AG08396 (cell line): ENCODE measurements at places on chromosomes 6 and 20.

- DNase-seq, result peak; percentile 86
Observed at GRCh38 chr20:50980071-50980681, 21.6 kb downstream of the MOCS3 start.

DNA sequence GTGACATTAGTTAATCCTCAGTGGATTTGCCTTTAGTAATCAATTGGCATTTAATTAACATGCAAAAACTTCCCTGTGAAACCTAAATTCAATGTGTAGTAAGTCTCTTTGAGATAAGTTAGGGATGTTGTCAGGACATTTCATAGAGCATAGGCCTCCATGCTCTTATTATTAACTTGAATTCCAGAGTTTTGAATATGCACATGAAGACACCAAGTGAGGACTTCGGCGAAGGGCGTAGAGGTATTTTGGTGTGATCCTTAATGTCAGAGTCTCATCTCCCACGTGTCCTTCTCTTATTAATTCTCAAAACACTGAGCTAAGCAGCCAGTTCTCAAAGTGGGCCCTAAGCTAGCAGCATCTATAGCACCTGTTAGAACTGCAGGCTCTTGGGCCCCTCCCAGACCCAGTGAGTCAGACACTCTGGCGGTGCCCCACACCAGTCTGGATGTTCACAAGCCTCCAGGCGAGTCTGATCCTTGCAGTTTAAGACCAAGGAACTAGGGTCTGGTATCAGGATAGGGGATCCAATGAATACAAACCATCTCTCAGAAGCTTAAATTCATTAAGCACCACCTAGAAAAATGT, 292.1 kb downstream of the QKI start:
- no peak for DNase-seq

GRCh38 chr20:36835453-36836198, 40.3 kb upstream of the TLDC2 start:
- DNase-seq, result peak; percentile 98

GRCh38 chr6:45469663-45470062, 91.9 kb upstream of the SUPT3H start:
- no peak for DNase-seq

DNA sequence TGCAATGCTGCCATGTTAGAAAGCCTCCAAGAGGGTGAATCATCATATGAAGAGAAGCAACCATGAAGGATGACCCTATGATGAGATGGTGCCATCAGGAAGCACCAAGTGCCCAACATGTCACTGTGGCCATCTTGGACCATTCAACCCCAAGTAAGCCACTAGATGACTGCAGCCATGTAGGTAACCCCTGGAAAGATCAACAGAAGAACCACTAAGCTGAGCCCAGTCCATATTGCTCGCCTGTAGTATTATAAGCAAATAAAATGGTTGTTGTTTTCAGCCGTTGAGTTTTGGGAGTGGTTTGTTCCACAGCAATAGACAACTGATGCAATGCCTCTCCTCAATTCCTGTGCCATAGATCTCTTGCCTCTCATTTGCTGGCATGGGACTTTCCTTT, 140.9 kb downstream of the SCML4 start:
- DNase-seq, result no peak

DNA sequence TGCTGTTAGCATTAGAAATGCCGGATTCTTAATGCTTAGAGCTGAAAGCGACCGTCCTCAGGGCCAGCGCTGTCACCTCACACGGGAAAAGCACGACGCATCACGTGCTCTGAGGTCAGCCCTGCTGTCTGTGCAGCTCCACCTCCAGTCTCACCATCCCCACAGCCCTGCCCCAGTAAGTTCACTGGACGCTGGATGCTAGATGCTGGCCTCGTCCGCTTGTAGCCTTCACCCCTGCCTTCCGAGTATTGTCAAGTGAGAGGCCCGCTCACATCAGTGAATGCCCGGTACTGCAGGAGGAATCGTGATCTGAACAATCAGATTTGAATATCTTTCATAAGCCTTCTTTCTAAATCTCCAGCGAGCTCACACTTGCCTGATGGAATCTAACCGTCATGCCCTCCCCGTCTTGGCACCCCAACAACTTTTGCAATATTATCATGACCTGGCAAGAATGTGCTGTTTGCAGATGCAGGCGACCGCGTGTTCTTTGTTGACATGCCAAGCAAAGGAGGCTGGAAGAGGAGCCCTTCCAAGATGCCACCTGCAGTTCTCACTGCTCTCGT, 64.9 kb downstream of the DLL1 start:
- DNase-seq, result no peak

DNA sequence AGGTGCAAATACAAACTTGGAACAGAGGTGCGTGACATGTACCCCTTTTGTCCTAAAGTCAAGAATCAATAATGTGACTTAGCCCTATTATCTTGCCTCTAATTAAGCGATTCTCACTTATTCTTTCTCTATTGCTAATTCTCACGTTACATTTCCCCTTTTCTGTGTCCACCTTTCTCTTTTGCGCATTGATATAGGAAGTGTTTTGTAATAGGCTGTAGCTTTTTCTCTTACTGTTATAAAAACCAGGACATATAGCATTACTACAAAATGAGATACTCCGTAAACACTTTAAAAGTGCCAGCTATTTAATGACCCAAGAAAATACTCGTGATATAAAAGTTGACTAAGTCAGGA, 669 bp upstream of the TMEM30A start:
- DNase-seq, result no peak

GRCh38 chr6:170042596-170043118, 248.2 kb downstream of the DLL1 start:
- no peak for DNase-seq

DNA sequence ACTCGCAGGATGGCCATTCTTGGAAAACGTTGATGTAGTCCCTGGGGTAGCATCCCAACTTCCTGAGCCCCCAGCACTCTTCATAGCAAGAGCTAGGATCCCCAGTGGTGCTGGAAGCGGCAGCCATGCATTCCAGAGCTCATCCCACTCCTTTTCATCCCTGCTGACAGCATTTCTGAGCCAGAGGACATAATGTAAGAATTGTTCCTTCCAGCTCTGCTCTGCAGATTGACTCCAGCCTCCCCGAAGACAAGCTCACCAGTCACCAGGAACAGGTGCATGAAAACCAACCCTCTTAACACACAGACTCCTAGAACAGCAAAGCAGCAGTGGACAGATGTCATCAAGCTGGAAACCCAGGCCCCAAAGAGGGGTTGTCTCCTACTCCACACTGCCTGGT, 3.8 kb downstream of the SLC13A3 start:
- DNase-seq, result no peak

DNA sequence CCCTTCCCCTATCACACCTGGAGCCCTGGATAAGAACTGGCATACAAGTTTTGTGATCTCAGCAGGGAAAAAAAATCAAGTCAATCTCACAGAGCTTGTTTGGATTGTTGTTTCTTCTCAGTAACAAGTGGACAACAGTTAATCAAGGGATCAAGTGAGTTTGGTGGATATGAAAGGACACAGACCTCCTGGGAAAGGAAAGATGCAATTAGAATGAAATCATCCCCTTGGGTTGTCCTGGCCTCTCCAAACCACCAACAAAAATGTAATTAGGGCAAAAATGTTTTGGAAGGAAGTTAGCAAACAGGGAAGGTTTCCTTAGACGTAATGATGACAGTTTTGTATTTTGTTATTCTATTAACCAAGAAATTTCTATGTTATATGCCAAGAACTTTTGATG, 99.1 kb upstream of the PRDM1 start:
- no peak for DNase-seq

DNA sequence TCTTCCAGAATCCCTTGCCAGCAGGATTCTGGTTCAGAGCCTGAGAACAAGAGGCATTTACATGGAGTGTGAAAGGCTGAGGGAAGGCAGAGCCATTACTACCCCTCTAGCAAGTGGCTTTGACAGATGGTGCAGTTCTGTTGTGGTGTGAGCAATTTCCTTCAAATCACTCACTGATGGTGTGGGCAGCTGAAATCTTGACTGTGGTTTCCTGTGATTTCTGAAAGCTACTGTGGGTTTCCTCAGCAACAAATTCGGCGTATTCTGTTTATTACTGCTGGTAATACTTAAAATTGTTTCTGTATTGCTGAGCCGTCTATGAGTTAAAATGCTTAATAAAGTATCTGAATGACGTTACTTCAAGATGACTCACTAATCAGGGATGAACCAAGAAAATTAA, 181.5 kb upstream of the TCF21 start:
- DNase-seq, result peak; percentile 36

DNA sequence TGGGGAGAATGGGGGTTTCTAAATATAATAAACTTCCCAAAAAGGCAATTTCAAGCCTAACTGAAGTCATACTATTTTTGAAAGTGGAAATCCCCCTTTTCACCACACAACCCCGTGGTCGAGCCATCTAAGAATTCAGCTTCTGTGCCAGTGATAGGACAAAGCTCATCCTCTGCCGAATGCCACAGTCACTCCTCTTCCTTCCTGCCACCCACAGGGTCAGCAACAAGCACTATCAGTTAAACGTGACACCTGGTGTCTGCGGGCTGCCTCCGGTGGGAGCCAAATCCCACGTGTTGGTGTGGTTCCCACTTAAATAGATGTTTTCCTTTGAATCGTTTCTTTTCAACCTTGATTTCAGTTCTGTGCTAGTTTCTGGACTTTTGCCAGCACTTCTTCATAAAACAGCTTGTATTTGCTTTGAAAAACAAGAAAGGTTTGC, 60.7 kb downstream of the TNFAIP3 start:
- no peak for DNase-seq

DNA sequence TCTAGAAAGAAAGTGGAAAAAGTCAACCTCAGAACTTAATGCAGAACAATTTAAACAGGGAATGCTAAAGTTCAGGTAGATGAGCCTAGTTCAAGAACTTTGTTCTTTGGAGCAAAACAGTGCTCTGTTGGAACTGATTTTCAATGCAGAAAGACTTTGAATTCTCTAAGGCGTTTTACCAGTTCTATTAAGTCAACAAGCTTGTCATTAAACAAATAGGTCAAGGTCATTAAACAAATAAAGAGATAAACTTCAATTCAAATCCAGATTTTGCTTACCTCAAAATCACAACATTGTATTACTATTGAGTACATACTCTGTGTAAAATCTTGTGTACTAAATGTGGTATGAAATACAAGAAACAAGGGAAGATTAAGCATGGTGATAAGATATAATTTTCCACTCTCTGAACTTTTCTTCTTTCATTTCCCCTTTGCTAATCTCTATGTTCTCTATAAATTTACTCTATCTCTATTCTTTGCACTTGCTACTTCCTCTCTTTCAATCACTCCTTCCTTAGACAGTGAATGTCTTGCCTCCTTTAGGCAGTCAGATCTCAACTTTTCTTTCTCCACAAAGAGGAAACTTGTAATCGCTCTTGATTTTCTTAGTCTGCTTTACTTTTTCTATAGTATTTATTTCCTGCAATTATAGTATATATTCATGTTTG, 160.8 kb upstream of the KHDRBS2 start:
- no peak for DNase-seq

- DNase-seq, result peak; percentile 37
Observed at GRCh38 chr20:4216142-4216735, 200.9 kb upstream of the RNF24 start.

DNA sequence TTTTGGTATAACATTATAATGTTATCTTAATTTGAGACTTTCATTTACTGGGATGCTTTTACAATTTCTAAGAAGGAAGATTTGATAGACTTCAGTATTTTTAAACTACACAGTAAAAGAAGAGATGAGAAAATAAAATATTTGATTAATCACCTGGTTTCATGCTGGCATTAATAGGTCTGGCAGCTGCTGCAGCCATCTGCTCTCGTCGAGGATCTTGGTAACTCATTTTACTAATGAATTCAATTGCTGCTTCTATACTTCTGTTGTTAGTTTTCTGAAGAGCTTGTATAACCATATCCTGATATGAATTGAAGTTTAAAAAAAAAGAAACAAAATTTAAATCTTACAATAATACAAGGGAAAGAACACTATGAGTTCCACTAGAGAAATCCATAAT, 23.0 kb downstream of the LATS1 start:
- no peak for DNase-seq

DNA sequence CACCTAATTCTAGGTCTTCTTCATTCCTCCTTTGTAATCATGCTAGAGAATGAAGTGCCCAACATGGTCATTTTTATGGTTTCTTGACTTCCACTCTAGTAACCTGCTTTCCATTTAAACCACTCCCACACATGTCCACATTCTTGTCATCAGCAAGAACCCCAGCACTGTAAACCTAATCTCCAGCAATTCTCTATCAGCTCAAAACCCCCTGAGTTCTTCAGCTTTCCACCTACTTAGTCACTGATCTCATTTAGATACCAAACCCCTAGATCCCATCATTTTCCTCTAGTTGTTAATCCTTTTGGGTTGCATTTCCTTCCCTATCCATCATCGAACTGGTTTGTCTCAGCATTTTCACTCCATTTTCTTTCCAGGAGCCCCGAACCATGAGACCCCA, 49.7 kb downstream of the GOPC start:
- DNase-seq, result no peak

GRCh38 chr6:20805021-20805420, 270.8 kb downstream of the CDKAL1 start:
- no peak for DNase-seq

- no peak for DNase-seq
Observed at GRCh38 chr6:166152660-166153059, 15.0 kb downstream of the TBXT start.

GRCh38 chr6:168408504-168409136, 32.4 kb upstream of the SMOC2 start:
- no peak for DNase-seq

DNA sequence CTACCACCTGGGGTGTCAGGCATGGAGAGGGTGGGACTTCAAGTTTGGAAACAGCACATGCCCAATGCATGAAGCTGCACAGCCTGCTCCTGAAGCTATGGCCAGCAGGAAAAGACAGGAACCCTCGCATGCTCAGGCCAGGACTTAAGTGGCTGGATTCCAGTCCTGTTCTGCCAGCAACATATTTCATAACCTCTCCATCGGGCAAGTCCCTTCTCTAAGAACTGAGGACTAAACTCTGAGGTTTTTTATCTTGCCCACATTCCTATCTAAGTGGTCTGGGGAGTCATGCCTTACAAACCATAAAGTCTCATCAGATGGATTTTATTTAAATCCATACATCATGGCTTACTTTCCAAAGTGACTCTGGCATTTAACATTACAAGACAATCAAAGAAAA, 27.5 kb upstream of the AGPAT4 start:
- DNase-seq, result peak; percentile 48

GRCh38 chr20:21514553-21515251, 838 bp upstream of the NKX2-2 start:
- DNase-seq, result peak; percentile 22

- DNase-seq, result no peak
Observed at GRCh38 chr6:43910638-43911353, 140.8 kb downstream of the VEGFA start.
